Central memory CD4-positive, alpha-beta T cell (primary cell): ENCODE measurements at places on chromosomes 7 and 10.

DNA sequence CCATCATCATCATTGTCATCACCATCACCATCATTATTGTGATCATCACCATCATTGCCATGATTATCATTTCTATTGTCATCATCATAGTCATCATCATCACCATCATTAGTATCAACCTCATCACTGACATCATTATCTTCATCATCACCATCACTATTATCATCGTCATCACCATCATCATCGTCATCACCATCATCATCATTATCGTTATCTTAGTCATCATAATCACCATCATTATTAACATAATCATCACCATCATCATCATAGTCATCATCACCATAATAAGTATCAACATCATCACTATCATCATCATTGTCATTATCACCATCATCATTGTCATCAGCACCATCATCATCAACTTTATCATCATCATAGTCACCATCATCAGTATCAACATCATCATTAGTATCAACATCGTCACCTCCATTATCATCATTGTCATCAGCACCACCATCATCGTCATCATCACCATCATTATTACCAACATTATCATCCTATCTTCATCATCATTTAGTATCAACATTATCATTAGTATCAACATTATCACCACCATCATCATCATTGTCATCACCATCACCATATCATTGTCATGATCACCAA, 241.3 kb downstream of the ADARB2 start:
- no peak for DNase-seq

- DNase-seq = no peak
These were observed 149.9 kb downstream of the CPED1 start for GRCh38 chr7:121138262-121138933.

DNA sequence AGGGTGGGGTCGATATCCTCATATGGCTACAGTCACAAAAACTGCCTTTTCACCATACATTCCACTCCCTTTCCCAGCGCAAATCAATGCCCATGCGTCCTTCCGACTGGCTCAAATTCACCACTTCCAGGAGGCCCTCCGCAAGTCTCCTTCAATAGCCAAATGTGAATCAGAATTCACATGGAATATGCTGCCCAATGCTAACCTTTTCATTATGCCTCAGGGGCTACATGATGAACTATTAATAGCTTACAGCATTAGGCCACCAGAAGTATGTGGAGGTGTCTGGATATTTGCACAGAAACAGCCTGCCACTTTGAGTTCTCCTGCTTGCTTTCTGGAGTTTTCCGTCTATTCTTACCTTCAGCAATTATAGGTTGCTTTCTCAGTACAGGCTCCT, 27.7 kb downstream of the RGS10 start:
- no peak for DNase-seq

GRCh38 chr7:146826329-146826728, 709.7 kb downstream of the CNTNAP2 start:
- DNase-seq = no peak

DNA sequence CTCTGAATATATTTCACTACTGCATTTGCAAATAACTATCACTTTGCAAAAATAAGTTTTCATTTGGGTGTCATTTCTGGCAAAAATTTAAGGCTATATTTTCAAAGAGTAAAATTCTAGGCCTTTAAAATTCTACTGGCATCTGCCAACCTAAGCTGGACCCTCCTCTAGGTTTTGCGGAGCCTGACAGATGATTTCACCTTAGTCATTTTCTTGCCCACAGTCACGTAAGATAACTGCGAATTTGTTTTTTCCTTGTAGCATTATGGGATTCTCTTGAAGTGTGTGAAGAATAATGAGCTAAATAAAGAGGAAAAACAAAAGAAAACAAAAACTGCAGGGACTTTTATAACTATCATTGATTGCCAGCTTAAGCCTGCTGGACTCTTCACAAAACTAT, 7.8 kb downstream of the MEOX2 start:
- DNase-seq = no peak

DNA sequence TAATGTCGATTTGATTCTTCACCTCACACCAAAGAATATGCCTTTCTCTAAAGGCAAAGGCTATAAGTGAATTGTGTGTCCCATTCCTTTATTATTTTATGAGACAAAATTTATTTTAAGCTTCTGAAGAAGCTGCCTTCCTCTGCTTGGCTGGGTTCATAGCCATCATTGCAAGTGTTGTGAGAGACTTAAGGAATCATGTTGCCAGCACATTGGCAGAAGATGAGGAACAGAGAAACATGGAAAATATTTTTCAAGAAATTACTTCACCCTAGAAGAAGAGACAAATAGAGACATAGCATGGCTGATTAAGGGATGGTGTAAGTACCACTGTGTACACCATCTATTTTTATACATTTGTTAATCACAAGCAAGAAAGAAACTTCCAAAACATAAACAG, 230.1 kb upstream of the SEMA3E start:
- DNase-seq = no peak

- DNase-seq = no peak
These were observed 6.0 kb downstream of the WIPF3 start for GRCh38 chr7:29812185-29812876.

GRCh38 chr10:110834629-110835301, 37.0 kb upstream of the PDCD4 start:
- DNase-seq = peak; percentile 24

GRCh38 chr10:28800144-28800543, 122.8 kb downstream of the BAMBI start:
- no peak for DNase-seq
